ENCODE measurements at places on chromosomes 16 and 17. TPM values are rescaled to one million over a fixed set of nuclear protein-coding genes. Genes with fewer than 3 reads are reported as not detected.

- no peaks in the 10 kb centered on the region for H3K27me3 ChIP-seq
- H3K36me3 ChIP-seq: no peaks in the 10 kb centered on the region
- H3K4me1 ChIP-seq: peaks cover 27% of the 10 kb centered on the region
- no peak overlapping the region for H3K4me3 ChIP-seq
Observed at GRCh38 chr16:72850853-72851252, 197.1 kb downstream of the ZFHX3 start.

Gene MYLK3
- 1.2 TPM for total RNA-seq

GRCh38 chr16:85593494-85594221 is 19.5 kb upstream of the GSE1 start:
- no peak overlapping the region for H3K4me3 ChIP-seq
- H3K27ac ChIP-seq: no peak overlapping the region

DNA sequence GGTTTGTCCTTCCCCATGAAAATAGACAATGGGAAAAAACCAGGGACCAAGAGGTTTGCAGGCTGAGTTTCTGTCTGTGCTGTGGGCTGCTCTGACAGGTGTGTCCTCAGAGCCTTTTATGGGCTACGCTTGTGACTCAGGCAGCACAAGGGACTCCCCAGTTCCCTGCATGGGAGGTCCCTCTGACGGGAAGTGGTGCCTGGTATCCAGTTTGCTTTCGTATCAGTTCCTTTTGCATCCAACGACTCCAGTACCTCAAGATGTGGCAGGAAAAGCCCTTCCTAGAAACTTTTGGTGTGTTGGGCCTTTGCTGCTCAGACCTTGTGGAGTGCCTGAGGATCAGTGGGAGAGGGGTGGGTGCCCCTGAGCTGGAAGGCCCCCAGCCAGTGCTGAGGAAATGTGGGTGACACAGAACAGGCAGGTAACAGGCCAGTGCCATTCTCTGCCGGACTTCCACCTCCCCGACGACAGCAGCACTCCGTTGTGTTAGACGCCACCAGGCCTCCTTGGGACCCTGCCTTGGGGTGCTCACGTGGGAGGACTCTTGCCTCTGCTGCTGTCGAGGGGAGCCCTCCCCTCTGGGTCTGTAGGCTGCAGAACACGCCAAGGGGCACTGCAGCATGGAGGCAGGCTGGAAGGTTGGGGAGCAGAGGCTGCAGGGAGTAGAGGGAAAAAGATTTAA is 38.4 kb upstream of the IRF8 start:
- H3K27me3 ChIP-seq: no peaks in the 10 kb centered on the region
- DNase-seq: no peak
- no peaks in the 10 kb centered on the region for H3K4me1 ChIP-seq
- no peak overlapping the region for H3K27ac ChIP-seq
- H3K36me3 ChIP-seq: no peaks in the 10 kb centered on the region

DNA sequence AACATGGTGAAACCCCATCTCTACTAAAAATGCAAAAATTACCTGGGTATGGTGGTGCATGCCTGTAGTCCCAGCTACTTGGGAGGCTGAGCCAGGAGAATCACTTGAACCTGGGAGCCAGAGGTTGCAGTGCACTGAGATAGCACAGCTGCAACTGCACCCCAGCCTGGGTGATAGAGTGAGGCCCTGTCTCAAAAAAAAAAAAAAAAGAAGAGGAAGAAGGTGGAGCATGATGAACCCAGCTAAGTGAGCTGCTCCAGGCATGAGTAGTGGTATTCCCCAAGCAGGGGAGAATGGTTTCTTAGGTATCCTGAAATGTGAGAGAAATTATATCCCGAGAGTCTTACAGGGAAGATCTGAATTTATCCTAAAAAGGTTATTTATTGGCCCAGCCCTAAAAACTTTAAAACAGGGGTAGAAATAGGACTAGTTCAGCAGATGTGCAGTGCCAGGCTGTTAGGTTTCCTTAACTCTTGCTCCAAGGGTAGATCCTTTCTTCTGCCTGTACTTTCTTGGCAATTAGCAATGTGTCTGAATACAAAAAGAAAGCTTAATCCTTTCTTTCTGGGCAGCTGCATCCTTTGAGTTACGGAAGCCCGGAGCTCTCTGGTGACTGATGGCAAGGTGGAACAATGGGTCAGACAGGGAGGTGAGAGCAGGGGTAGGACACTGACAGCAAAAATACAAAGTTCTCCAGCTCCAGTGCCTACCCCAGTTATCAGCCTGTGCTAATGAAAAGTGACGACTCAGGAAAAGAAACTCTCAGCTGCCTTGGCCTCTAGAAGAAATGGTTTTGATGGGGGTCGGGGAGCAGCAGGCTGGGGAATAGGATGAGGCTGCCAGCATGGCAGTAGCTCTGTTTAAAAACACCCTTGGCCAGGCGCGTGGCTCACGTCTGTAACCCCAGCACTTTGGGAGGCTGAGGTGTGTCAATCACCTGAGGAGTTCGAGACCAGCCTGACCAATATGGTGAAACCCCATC is 36.5 kb upstream of the TOB1 start:
- peaks cover 20% of the 10 kb centered on the region for H3K4me1 ChIP-seq
- no peak for DNase-seq
- H3K27me3 ChIP-seq: no peaks in the 10 kb centered on the region
- H3K4me3 ChIP-seq: no peak overlapping the region

GRCh38 chr17:29063992-29064391 is 21.1 kb downstream of the PIPOX start:
- DNase-seq: no peak
- no peaks in the 10 kb centered on the region for H3K36me3 ChIP-seq
- no peak overlapping the region for H3K27ac ChIP-seq
- H3K4me1 ChIP-seq: no peaks in the 10 kb centered on the region

GRCh38 chr17:69540356-69540755 is 125.9 kb downstream of the MAP2K6 start:
- no peak for DNase-seq
- no peak overlapping the region for H3K4me3 ChIP-seq
- H3K4me1 ChIP-seq: no peaks in the 10 kb centered on the region
- no peak overlapping the region for H3K27ac ChIP-seq
- no peaks in the 10 kb centered on the region for H3K27me3 ChIP-seq
- no peaks in the 10 kb centered on the region for H3K36me3 ChIP-seq

GRCh38 chr17:80125656-80126448 is 21.1 kb downstream of the EIF4A3 start:
- H3K27ac ChIP-seq: no peak overlapping the region
- DNase-seq: no peak
- H3K4me3 ChIP-seq: no peak overlapping the region
- H3K27me3 ChIP-seq: no peaks in the 10 kb centered on the region
- H3K4me1 ChIP-seq: no peaks in the 10 kb centered on the region
- H3K36me3 ChIP-seq: no peaks in the 10 kb centered on the region

DNA sequence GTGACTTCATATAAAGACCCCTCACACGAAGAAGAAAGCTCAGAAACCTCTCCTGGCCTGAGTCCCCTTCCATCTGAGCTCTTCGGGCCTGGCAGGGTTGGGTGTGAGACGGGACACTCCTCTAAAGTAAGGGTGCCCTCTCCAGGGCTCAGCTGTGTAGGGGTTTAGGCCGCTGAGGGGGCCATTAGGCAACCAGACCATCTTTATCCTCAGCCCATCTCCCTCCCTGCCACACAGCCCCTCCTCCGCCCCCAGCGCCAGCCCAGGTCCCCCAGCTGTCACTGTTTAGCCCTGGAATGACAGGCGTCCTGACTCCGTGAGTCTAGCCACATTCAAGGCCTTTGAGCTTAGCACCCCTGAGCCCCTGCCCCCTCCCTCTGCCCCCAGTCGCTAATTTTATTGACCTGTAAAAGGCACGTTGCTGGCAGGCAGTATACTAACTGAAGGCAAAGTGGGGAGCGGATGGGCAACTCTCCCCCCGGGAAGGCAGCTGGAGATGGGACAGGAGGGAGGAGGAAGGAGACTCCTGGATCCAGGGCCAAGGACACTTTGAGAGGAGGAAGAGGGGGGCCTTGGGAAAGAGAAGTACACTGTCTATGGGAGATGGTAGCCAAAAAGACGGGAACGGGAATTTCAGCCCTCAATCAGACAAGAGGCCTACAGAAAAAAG is 592 bp upstream of the ZNF385C start:
- H3K36me3 ChIP-seq: no peaks in the 10 kb centered on the region
- H3K27ac ChIP-seq: no peak overlapping the region
- H3K4me1 ChIP-seq: no peaks in the 10 kb centered on the region
- no peak for DNase-seq
- peaks cover 14% of the 10 kb centered on the region for H3K27me3 ChIP-seq
- H3K4me3 ChIP-seq: no peak overlapping the region

DNA sequence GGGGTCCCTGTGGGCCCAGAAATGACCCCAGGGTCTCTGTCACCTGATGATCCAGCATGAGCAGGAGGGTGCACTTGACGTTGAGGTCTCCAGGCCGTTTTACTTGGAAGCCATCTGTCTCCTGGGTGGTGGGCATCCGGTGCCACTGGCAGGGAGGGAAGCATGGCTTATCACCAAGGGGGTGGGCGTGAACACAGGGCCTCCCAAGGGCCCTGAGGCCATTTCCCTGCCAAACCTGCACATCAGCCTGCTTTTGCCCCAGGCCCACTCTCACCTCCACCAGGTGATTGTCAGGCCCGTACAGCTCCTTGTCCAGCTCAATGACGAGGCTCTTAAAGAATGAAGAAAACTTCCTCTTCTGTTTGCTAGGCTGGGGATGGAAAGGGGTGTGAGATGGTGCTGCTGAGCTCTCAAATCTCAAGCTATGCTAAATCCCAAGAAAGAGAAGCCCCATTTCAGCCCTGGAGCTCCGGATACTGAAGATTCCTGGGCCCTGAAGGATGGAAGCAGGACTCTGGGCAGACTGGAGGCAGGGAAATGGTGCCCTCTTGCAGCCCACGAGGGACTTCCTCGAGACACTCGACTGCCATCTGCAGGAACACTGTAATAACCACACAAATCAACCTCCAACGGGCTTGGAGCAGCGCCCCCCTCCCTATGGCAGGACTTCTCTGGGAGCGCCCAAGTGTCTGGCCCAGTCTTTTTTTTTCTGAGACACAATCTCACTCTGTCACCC is 7.1 kb upstream of the FTSJ3 start:
- peaks cover 44% of the 10 kb centered on the region for H3K4me1 ChIP-seq
- no peaks in the 10 kb centered on the region for H3K36me3 ChIP-seq
- H3K27ac ChIP-seq: no peak overlapping the region
- no peaks in the 10 kb centered on the region for H3K27me3 ChIP-seq
- H3K4me3 ChIP-seq: no peak overlapping the region
